Nephron progenitor cell (in vitro differentiated cells): ENCODE measurements at places on chromosomes 6 and 20.

- DNase-seq, result no peak
Observed at GRCh38 chr6:90350689-90351554, 54.3 kb upstream of the BACH2 start.

DNA sequence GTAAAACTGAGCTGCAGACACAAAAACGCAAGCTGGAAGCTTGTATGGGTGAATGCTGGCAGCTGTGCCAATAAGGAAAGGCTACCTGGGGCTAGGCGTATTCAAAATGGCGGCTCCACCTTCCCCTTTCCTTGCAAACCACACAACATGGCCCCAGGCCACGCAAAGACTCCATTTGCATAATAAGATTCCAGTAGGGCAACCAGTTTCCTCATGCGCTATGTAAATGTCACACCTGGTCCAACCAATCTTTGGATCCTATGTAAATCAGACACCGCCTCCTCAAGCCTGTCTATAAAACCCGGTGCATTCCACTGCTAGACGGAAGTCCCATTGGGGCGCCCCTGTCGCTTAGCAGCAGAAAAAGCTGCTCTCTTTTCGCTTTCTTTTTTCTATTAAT lies 505.9 kb upstream of the BTBD3 start:
- DNase-seq, result no peak

- no peak for DNase-seq
Observed at GRCh38 chr20:60365882-60366281, 407.7 kb downstream of the CDH26 start.

DNA sequence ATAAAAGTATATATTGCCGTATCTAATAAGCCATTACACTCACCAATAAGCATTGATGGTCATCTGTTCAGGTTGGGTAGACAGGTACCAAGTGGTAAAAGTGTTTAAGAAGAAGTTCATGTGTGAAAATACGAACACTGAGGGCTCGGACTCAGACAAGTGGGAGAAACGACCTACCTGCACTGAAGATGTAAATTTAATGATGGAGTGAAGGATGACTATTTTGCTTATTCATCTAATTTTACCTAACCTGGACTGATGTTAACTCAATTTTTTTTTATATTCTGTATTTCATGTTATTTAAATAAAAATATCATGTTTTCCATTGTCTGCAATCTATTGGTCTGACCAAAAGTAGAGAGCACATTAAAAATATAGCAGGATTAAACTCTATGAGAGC lies 469.1 kb upstream of the BTBD3 start:
- DNase-seq, result no peak

DNA sequence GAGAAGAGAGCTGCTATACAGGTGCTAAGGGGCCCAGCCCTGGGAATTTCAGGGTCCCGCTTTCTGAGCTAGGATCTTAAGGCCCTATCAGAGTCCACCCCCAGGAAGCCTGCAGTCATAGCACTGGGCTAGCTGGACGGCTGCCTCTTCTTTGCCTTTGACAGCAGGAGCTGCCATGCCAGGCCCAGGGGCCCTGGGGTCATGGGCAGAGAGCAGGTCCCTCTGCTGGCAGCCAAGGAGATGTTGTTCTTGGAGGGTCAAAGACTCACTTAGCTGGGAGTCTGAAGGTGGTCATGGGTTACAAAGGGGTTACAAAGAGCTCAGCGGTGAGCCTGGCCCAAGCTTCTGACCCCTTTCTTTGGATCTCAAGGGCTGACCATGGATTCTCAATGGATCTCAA lies 52.7 kb downstream of the RPP21 start:
- peak; percentile 16 for DNase-seq

GRCh38 chr6:158072083-158072721 lies 90.5 kb downstream of the SYNJ2 start:
- peak; percentile 80 for DNase-seq

- DNase-seq, result no peak
Observed at GRCh38 chr6:93621442-93621841, 202.1 kb upstream of the EPHA7 start.

GRCh38 chr6:137282254-137282653 lies 63.1 kb upstream of the IFNGR1 start:
- DNase-seq, result no peak

GRCh38 chr6:138517635-138518034 lies 18.3 kb upstream of the NHSL1 start:
- DNase-seq, result no peak

DNA sequence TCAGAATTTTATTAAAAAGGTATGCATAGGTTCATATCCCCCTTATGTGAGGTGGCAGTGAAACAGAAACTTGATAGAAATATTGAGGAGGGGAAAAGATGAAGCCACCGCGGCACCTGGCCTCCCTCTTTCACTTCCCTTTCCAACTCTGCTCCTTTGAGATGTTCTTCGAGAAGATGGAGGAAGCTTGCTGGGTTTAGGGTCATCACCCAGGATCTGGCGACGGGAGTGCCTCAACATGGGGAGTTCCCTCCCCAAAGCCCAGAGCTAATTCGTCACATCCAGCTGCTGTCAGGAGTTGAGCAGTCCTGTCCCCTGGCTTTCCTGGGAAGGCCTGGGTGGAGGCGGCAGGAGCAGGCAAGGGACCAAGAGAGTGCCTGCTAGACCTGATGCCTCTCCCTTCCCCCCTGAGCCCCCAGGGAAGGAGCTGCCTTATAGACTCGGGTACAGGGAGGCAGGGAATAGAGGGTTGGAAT lies 29.1 kb downstream of the RREB1 start:
- DNase-seq, result no peak

DNA sequence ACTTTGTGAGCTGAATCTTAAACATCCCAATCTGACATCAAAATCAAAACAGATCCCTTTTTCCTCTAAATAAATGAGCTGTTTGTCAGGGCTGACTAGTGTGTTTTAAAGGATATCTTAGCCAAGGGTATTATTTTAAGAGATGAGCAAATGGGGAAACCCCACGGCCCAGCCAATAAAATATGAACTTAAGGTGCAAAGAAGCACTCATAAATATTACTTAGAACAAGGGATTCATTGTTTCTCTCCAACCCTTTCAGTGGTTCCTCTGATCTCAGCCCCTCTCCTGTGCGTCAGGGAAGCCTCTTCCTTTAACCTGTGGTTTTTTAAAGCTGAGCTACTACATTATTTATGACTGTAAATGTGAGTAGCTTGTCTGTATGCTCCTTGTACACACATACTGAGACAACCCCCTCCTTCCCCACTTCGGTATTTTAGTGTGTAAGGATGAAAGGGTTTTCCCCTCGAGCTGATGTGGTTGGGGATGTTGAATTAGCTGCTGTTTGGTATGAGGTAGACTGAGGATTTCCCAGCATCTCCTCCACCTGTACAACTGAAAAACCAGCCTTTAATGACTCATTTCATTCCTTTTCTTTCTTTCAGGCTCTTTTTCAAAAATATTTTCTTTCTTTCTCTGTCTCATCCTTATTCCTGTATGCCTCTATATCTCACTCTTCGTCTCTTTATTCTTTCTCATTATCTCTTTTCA lies 6.5 kb downstream of the BMP5 start:
- DNase-seq, result no peak

GRCh38 chr6:109455437-109456110 lies at the start of gene MICAL1:
Gene MICAL1, minus strand, starts transcription at chr6:109455772. Its CDS starts 1,576 bp downstream, at chr6:109454196.
- peak; percentile 73 for DNase-seq

DNA sequence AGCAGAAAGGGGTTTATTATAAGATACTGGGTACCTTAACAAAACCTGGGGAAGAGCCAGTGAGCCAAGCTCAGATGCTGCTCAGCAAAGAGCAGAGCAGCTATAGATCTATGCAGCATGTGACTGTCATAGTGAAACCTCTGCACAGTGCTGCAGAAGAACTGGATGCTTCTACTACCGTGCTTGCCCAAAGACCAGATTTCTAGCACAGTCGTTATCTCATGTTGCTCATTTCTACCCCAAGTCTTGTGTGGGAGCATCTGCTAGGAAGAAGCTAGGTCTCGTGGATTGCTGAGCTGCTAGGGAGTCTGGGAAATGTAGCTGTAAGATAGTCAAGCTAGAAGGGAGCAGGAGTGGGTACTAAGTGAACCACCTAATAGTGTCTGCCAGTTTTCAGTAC lies 31.7 kb upstream of the GNRH2 start:
- DNase-seq, result no peak

GRCh38 chr6:83770910-83771309 lies 62.0 kb upstream of the SNAP91 start:
- DNase-seq, result no peak

DNA sequence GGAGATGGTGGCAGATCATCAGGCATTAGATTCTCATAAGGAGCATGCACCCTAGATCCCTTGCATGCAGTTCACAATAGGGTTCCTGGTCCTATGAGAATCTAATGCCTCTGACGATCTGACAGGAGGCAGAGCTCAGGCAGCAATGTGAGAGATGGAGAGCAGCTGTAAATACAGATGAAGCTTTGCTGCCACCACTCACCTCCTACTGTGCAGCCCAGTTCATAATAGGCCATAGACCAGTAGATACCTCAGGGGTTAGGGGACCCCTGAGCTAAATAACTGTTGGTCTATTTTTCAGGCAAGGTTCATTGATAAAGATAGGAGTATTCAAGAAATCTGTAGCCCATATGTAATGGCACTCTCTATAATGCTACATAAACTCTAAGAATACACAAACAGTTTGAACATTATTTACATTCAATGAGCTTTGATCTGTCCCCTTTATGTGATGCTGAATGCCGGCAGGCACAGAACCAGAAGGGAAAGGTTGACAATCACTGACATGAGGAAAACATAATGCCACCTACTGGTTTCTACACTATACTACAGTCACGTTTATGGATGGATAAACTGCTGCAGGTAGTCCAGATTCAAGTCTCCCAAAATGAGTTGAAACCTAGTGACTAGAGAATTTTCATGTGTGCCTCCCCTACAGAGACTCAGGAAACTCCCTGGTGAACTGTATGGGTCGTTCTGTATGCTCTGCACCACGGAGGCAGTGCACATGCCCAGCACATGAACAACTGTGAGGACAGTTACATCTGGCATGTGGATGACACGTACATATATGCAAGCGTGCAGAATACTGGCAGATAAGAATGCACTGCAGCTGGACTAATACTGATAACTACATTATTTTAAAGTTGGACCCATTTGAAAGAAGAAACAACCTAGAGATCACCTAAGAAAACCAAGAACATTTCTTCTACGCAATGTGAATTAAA lies 72.0 kb downstream of the DST start:
- no peak for DNase-seq

GRCh38 chr20:53574259-53574789 lies 19.3 kb downstream of the ZNF217 start:
- DNase-seq, result no peak

- no peak for DNase-seq
Observed at GRCh38 chr6:47701363-47701762, 3.0 kb downstream of the ADGRF4 start.

- DNase-seq, result no peak
Observed at GRCh38 chr6:14747881-14748520, 497.9 kb upstream of the JARID2 start.

- DNase-seq, result no peak
Observed at GRCh38 chr6:143697076-143697800, 19.5 kb downstream of the PHACTR2 start.

- DNase-seq, result peak; percentile 76
Observed at GRCh38 chr20:3222635-3223600, 13.6 kb downstream of the ITPA start.

GRCh38 chr6:42727087-42727611 lies 4.8 kb upstream of the PRPH2 start:
- DNase-seq, result no peak

DNA sequence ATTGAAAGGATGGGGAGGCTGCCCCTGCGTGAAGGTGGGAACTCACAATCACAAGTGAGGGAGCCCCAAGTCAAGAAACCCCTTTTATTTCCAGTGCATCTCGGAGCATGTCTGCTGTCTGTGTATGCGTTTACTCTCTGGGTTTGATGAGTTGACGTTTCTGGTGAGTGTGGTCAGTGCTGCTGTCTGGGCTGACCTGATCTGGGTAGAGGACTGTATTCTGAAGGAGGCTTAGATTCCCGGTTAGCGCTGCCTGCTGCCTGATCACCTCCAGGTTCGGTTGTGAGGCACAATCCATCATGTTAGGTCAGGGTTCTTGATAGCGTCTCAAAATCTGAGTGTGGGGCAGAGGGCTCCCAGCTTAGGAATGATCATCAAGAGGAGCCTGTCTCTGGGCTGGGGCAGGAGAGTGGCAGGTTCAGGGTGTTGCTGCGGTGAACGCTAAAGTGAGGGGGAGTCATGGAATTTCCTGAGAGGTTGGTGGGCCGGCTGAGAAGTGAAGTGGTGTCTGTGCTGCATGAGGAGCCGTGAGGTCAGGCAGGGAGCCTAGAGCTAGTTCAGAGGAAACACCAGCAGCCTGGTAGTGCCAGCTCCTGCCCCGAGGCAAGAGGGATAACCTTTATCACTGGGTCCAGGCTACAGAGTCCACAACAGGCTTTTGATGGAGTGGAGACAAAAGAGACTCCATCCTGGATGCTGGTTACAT lies 225.3 kb upstream of the CST7 start:
- no peak for DNase-seq

GRCh38 chr6:168007592-168008338 lies 10.3 kb downstream of the KIF25 start:
- DNase-seq, result no peak

- DNase-seq, result no peak
Observed at GRCh38 chr6:144921206-144921975, 636.3 kb downstream of the UTRN start.

- no peak for DNase-seq
Observed at GRCh38 chr6:49540614-49541013, 9.9 kb upstream of the C6orf141 start.

DNA sequence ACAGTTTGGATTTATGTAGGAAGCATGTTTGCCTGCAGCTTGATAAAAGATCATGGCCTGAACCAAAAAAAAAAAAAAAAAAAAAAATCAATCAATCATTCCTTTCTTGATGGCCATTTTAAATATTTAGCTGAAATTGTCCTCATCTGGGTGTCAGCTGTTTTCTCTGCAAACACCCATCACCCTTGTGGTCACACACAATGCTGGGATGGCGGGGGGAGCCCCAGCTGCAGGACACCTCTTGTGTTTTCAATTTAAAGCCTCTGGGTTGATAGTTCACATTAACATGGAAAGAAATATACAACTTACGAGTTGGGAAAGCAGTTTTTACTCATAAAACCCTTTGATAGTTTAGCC lies 160.4 kb downstream of the ZFP64 start:
- peak; percentile 16 for DNase-seq

DNA sequence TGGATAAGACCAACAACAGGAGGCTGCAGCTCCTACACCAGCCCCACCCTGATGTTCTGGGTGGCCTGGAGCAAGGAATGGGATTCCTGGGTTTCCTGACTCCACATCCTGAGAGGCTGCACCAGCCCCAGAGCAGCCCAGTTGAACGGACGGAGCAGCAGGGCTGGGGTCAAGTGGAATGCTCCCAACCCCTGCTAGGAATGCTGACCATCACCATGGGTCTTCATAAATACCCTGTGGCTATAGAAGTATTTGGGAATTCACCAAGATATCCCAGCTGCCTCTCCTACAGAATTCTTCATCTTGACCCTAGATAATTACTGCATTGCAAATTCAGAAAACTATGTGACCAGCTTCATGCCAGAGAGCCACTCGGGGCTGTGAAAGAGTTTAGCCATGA lies 180.3 kb downstream of the THBS2 start:
- no peak for DNase-seq
